ENCODE measurements at places on chromosomes 4 and X.

DNA sequence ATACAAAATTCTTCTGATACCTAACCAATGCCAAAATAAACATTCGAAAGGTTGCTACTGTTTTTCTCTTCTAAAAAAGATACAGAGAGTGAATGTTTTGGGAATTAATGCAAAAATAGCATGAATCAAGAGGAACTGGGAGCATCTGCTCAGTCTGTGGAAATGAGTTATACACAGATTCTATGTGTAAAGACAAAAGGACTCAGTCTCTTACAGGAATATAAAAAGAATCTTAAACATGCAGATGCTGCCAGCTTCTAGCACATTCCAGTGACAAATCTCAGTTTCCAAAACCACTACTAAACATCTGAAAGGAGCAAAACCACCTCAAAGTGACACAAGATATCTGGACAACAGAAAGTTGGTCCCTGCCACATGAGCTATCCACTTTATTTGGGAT, 55.0 kb downstream of the PAPSS1 start:
- no peak for DNase-seq

- DNase-seq: no peak
Observed at GRCh38 chr4:6608758-6609414, 31.6 kb upstream of the MRFAP1 start.

DNA sequence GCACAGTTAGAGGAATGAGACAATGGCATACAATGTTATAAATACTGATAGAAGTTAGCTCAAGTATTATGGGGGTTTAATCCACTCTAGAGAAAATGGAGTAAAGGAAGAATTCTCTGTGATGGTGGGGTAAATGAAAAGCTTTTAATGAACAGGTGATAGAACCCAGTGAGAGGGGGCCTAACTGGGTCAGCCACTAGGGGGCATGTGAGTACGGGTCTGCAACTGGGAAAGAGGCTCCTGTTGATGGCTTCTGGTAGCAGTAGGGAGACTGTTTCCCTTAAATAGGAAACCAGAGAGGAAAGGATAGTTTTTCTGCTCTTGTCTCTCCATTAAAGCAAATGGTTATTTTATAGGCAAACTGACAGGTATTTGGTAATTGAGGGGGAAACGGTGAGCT, 132.8 kb upstream of the GPR101 start:
- DNase-seq: no peak

GRCh38 chr4:4923201-4923600, 63.7 kb downstream of the MSX1 start:
- DNase-seq: no peak

DNA sequence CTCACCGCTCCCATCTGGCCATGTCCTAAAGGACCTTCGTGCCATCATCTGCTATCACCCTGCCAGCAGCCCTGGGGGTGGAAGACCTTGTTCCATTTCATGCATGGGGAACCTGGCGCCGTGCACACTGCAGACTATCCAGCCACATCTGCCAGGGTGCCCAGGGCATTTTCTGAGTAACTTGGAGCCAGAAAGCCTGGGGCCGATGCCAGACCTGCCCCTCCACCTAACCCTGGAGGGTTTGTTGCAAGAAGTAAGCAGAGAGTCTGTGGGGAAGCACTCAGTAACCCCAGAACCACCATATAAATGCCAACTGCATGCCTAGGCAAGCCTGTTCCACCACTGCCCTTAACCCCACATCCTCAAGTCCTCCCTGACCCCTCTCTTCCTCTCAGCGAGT, 7.3 kb downstream of the HAUS7 start:
- no peak for DNase-seq

- DNase-seq: no peak
Observed at GRCh38 chr4:151331276-151332042, 6.1 kb upstream of the SH3D19 start.

DNA sequence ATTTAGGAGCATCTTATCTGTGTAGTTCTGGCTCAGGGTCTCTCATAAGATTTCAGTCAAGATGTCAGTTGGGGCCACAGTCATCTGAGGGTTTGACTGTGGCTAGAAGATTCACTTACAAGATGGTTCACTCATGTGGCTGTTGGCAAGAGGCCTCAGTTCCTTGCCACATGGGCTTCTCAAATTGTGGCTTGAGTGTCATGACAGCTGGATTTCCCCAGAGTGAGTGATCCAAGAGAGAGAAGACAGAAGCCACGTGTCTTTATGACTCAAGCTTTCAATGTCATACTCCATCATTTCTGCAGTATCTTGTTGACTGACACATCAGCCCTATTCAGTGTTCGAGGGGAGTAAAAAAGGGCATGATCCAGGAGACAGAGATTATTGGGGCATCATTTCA, 131.3 kb upstream of the AP1S2 start:
- DNase-seq: no peak

- no peak for DNase-seq
Observed at GRCh38 chrX:31376408-31377022, 304.7 kb upstream of the FTHL17 start.

DNA sequence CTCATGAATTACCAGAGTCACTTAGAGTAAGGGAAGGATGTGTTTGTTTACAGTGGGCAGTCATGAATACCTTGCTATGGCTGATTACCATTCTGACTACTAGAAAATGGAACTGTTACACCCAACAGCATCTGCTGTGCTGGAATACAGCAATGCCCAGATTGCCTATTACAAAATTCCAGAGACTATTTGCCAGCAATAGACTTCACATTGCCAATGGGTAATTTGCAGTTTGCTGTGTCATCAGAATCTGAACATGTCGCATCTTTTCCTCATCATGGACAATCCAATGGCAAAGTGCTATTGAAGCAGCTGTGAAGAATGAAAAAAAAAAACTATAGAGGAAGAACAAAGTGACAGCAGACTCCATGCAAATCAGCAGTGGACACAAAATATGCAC, 356.6 kb downstream of the CXXC4 start:
- no peak for DNase-seq

DNA sequence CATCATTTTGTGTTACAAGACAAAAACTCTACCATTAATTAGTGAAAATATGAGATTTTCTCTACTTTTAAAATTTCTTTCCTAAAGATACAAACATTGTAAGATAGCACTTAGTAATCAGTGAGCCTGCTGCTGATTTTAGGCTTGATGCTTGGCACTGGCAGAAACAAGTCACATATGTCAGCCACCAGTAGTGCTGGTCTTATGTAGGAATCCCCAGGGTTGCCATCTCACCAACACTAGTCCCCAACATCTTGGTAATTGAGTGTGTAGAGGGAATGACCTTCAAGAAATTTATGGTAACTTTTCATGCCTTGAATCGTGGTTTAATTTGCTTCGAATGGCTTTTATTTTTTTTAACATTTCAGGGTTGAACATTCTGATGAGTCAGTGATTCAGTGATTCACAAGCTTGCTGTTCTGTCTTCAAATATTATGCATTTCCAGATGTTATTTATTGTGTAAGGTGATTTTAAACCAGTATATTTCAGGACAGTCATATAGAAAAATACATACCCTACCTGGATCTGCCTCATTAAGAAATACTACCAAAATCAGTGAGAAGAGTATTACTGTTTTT, 11.9 kb downstream of the EXOC1 start:
- DNase-seq: peak; percentile 15

DNA sequence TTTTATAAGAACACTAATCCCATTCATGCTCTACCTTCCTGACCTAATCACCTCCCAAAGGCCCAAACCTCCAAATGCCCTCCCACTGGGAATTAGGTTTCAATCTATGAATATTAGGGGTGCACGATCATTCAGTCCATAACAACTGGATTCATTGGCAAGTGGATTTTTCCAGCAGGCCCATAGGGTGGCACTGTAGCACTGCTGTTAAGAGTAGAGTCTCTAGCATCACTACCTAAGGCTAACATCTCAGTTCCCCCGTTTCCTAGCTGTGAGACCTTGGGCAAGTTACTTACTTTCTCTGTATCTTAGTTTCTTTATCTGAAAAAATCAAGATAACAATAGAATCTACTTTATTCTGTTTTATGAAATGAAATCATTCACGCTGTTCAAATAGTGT, 315.8 kb downstream of the STIM2 start:
- peak; percentile 28 for DNase-seq

GRCh38 chrX:10360116-10360515, 203.3 kb downstream of the CLCN4 start:
- no peak for DNase-seq

GRCh38 chr4:48756689-48757220, 23.3 kb downstream of the FRYL start:
- DNase-seq: no peak

GRCh38 chr4:83885256-83886182, 349.6 kb downstream of the GPAT3 start:
- DNase-seq: no peak

DNA sequence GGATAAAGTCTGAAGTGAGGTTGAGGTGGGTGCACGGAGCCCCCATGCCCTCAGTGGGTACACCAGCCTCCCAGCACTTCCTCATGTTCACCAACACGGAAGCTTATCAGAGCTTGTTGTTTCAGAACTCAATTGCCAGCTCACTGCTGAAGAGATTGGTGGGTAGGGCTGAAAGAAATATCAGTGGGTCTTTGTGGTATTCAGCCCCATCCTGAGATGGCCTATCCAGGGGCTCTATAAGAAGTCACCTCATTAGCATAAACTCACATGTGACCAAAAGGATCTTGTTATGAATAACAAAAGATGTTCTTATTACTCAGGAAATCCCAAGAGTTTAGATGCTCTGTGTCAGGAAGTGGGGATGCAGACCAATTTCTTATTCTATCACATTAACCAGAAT, 177.3 kb downstream of the ARHGAP10 start:
- no peak for DNase-seq

- DNase-seq: no peak
Observed at GRCh38 chr4:26206999-26207398, 113.8 kb upstream of the RBPJ start.
